ENCODE measurements at places on chromosomes 11 and 22.

DNA sequence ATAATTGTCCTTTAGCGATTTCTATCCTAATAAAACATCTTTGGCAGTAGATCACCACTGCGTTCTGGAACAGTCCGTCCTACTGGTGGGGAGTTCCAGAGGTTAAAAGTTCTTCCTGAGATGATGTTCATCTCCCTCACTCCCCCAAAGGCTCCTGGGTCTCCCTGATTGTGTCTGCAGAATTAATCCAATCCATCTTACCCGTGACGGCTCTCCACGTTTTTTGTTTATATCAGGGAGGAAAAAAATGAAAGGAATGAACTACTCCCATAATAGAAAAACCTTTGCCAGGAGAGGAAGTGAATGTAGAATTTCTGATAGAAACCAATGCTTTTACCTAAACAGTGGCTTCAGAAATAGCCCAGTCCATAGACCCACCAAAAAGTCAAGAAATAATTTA, 81.6 kb downstream of the LARGE1 start:
- no peak for DNase-seq

- no peak for DNase-seq
These were observed 4.8 kb upstream of the CASTOR1 start for GRCh38 chr22:30294066-30294465.

- DNase-seq, result no peak
These were observed 35.6 kb downstream of the SERPINH1 start for GRCh38 chr11:75597636-75598035.

- no peak for DNase-seq
These were observed 4.3 kb upstream of the PLXNB2 start for GRCh38 chr22:50311606-50312351.

GRCh38 chr22:42279425-42280020, 9.1 kb upstream of the TCF20 start:
- DNase-seq, result no peak

DNA sequence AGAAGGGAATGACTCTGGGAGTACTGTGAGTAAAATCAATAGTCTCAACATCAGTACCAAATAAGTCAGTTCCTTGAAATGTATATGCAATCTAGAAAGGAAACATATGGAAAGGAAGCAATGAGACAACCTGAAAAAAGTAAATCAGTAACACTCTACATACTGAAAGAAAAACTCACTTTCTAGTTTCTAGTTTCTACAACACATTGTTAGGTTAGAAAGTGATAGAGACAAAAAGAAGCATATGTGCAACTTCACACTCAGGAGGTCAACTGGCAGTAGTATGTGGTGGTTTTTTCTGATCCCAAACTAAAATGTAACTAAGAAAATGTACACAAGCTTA, 156.5 kb upstream of the SOX6 start:
- DNase-seq, result no peak

- no peak for DNase-seq
These were observed 300.6 kb upstream of the C11orf87 start for GRCh38 chr11:109121173-109121932.

- DNase-seq, result no peak
These were observed 1.2 kb downstream of the PHLDB1 start for GRCh38 chr11:118608360-118609227.

DNA sequence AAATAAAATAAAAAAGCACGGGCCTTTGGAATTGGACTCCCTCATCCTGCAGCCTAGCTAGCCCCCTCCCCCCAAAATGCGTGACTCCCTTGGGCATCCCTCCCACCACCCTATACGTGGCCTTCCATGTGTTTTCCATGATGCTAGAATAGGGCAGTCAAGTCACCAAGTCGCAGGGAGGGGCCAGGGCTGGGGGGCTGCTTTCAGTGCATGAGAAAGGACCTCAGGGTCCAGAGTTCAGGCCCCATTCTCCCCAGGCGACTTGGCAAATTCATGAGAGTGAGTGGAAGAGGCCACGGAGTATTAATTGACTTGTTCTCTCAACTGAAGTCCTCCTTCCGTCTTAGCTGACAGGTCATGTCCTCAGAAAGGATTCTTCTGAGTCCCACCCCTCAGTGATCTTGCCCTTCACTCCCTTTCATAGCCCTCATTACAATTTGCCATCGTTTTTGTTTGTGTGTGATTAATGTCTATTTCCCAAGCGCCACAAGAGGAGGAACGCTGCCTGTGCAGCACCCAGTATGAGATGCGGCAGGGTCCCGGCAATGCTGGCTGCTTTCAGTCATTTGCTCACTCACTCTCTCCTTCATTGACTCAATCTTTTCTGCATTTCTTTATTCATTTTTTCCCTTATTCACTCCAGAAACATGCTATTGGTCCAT, 17.4 kb downstream of the LRRC32 start:
- no peak for DNase-seq

DNA sequence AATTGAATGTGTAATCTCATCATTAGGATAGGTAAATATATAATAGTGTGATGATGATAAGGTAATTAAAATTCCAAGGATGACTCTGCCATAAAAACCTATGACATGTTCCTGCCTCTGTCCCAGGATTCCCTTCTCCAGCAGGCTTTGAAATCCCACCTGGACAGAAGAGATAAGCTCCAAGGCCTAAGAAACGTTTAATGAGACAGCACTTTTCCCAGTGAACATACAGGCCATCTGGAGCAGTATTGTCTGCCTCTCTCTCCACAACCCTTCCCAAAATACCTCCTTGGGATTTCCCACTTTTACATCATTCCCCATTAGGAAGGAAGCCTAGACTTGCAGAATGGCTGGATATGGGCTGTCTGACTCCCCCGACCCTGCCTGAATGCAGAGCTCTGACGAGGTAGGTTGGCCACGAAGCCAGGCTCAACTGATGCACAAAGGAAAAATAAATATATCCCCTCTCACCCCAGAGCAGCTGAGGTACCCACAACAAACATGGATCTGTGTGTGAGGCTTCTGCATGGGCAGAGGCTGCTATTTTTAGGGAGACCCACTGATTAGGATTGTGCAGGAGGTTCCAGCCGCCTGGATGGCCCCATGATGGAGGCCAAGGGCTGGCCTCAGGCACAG, 71.0 kb downstream of the TMPRSS5 start:
- DNase-seq, result no peak

GRCh38 chr11:279966-280705, 1.9 kb downstream of the NLRP6 start:
- DNase-seq, result no peak

DNA sequence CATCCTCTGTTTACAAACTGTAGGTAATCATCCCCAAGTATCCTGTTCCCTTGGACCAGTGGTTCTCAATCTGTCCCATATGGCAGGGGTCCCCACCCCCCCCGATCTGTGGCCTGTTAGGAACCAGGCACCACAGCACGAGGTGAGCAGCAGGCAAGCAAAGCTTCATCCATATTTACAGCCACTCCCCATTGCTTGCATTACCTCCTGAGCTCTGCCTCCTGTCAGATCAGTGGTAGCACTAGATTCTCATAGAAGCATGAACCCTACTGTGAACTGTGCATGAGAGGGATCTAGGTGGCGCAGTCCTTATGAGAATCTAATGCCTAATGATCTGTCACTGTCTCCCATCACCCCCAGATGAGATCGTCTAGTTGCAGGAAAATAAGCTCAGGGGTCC, 33.4 kb upstream of the EIF3M start:
- no peak for DNase-seq

GRCh38 chr22:29216873-29217666, 11.4 kb downstream of the EMID1 start:
- DNase-seq, result no peak

DNA sequence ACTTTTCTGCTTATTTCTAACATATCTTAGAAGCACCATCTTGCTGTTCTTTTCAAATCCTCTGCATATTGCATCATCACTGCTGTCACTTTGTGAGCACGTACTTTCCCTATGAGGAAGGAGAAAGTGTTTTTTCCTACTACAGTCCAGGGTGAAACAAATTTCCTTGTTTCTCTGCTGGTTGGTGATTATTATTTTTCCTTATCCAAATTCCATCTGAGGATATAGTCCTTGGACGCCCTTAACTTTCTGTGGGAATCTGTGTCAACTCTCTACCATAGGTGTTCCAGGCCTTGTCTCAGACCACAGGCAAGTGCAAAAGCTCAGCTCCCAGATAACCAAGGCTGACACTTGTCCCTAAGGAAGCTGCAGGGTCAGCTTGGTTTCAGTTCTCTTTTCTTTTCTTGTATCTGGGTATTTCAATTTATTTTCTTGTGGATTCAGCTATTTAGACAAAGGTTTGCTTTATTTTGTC, 29.4 kb upstream of the LYVE1 start:
- no peak for DNase-seq

- DNase-seq, result no peak
These were observed 2.2 kb upstream of the KMT2A start for GRCh38 chr11:118434123-118434552.

DNA sequence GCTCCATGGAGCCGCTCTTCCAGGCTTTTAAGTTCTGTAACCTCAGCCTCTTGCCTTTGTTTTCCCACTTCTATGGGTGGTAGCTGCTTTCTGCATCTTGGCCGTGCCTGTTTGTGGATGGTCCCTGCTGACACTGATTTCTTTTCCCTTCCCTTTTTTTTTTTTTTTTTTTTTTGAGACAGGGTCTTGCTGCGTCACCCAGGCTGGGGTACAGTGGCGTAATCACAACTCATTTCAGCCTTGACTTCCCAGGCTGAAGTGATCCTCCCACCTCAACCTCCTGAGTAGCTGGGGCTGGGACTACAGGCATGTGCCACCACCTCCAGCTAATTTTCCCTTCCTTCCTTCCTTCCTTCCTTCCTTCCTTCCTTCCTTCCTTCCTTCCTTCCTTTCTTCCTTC, 57.7 kb upstream of the EP300 start:
- no peak for DNase-seq

- DNase-seq, result no peak
These were observed 282.5 kb upstream of the MPPED2 start for GRCh38 chr11:30868626-30869081.

DNA sequence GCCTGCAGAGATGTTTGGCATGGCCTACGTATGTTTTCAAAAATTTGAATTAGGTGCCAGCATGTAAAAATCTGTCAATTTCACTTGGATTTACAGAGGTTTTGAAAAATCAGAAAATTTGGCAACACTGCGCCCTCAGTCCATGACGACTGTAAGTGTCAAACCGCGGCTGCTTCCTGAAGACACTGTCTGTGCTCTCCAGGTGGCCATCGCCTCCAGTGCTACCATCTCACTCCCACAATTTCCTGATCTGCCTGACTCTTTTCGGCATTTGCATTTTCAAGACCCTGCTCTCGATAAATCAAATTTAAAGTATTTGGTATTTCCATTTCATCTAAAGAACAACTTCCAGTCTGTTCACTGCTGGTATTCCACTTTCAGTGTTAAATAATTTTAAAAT, 34.6 kb downstream of the VSIG10L2 start:
- no peak for DNase-seq

- no peak for DNase-seq
These were observed 20.2 kb downstream of the GAB4 start for GRCh38 chr22:16987822-16988221.

DNA sequence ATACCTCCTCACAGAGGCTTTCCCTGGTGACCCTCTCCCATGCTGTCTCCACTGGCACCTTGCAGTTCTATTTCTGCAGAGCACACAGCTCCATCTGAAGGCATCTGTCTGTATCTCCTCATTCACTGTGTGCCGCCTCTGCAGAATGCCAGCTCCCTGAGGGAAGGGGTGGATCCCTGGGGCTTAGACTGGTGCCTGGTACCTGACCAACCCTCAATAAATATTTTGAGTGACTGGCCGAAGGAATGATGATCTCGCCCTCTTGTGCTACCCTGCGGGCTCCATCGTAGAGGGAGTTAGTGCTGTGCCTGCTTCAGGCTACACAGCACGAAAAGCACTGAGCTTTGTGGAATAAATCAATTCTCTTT, 1.6 kb downstream of the CBX7 start:
- no peak for DNase-seq

DNA sequence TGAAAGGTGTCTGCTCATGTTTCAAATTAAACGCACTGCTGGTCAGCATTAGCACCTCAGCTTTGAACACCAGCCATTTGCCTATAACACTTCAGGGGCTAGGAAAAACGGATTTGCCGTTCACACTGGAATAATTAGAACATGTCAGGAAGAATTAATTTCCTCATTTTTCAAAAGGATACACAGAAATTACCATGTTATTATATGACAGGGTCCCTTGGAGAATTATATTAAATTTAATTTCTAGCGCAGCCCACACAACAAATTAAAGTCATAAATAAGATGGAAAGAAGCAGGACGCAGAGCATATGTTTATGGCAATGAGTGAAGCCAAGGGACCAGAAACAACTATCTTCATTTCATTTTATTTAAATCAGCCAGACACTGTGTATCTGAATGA, 83.8 kb upstream of the SOX6 start:
- no peak for DNase-seq

DNA sequence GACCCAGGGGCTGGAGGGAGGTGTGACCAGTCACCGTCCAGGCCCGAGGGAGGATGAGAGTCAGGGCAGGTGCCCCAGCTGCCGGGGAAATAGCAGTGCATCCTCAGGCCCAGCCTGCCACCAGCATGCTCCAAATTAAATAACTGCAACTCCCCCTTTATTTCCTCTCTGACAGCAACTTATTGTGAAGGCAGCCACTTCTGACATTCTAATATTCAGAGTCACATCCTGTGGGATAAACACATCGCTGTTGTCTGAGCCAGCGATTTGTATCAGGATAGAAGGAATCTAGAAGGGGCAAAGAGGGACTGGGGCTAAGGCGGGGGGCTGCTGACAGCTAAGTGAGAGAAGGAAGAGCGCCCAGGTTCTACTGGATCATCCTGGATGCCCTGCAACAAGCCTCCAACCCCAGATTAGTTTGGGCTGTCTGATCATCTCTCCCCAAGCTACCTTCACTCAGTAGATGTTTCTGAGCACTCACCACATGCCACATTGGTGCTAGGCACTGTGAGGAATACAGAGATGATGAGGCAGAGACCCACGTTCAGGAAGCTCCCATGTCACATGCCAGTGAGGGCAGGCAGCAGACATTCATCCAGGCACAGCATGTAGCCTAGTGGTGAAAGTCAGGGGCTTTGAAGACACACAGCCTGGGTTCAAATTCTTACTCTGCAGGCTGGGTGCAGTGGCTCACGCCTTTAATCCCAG, 214.1 kb downstream of the BUD13 start:
- DNase-seq, result no peak

GRCh38 chr11:32033067-32033466, 57.8 kb upstream of the RCN1 start:
- no peak for DNase-seq

DNA sequence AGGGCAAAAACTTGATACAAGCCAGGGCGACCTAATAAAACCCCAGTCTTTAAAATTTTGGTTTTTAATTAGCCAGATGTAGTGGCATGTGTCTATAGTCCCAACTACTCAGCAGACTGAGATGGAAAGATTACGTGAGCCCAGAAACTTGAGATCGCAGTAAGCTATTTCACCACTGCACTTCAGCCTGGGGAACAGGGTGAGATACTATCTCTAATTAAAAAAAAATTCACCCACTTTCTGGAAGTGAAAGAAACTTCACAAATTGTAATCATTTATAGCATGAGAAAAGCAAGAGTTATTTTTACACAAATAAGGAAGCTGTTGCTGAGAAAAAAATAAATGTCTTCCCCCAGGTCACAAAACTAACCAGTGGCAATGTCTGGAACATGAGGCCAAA, 882 bp upstream of the GLYATL2 start:
- no peak for DNase-seq
